Stimulated activated CD8-positive, alpha-beta memory T cell treated with anti-CD3 and anti-CD28 coated beads, Interleukin-4, amount 100 ng/mL, for 1 hour (primary cell): ENCODE measurements at places on chromosomes 11 and 22.

DNA sequence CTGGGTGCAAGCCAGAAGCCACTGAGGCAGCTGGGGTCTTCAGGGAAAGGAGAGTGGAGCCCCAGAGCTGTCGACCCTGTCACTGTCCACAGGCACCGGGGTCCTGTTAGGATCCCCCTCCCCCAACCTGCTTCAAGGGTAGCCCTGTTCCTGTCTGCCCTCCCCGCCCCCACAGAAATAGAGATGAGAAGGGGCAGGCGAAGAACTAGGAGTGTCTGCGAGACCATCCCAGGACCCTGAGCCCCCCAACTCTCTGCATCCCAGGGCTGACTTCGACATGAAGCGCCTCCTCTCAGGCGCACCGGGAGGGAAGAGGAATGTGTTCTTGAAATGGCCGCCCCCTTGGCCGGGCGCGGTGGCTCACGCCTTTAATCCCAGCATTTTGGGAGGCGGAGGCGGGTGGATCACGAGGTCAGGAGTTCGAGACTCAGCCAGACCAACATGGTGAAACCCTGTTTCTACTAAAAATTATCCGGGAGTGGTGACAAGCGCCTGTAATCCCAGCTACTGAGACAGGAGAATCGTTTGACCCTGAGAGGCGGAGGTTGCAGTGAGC, 607 bp upstream of the ZNF70 start:
- DNase-seq = no peak

DNA sequence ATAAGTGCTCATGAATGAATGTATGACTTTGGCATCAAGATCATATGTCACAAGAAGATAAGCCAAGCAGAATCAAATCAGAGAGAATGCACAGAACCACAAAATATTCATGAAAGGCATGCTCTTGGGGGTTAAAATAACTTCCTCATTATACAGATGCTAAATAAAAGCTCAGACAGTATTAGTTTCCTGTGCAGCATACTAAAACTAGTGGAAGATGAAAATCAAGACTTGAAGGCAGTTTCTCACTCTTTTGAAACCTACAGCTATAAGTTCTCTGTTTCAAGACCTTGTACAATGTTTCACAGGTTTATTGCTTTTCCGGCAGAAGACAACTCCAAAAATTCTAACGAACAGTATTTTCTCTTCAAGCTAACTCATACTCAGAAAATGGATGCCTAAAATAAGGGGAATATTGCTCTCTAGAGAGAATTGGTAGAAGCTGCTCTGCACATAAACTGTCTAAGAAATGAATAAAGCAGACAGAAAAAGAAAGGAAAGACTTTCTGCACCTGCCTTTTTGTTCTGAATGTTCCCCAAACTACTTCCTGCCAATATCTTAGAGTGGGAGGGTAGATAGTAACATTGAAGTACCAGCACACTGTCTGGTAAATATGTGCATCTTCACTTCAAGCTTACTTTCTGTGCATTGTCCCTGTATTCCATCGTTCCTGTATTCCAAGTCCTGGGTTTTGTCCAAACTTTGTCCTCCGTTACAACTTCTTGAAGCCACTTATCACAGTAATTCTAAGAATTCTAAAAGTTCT, 639.4 kb upstream of the FAT3 start:
- no peak for DNase-seq

- no peak for DNase-seq
Measured at GRCh38 chr11:58622344-58622743, at the start of gene CNTF. Gene CNTF, plus strand, starts transcription at chr11:58622665. Its CDS starts 88 bp downstream, at chr11:58622753.

DNA sequence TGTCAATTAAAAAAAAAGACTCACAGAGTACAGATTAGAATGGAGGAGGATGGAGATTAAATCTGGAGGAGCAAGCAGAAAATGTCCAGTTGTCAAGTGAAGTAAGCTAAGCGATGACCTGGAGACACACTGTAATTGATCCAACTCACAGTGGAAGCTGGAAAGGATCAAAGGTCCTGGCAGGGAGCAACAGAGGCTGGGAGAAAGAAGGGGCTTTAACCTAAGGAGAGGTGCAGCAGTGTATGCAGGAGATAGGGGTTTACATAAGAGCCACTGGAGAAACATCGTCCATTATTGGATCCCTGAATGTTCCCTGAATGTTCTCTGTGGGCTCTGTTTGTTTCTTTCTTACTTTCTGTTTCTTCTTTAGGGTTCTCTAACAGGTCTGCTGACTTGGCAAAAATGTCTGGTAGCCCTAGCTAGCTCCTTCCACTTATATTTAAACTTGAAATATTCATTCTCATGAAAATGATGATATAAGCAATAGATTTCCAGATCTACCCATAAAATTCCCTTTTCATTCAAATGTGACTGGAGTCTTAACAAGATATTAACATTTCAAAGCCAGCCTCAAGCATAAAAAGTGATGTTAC, 30.1 kb upstream of the CAT start:
- no peak for DNase-seq

- DNase-seq = no peak
Measured at GRCh38 chr22:32684148-32684821, 117.2 kb upstream of the TIMP3 start.

DNA sequence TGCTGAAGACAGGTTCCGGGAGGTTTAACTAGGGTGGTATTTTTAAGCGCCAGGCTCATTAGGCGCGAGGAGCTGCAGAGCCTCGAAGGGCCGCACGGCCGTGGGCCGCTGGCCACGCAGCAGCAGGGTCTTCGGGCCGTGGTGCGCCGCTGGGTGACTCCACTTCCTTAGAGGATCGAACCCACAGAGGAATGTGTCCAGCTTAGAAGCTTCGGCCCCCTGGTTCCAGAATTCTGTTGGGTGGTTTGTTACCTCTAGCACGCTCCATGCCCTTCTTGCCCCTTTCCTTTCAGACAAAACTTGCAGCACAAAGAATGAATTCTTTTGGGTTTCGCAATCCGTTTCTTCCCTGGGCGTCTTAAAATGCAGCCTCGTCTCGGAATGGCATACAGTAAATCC, 773 bp upstream of the PATL1 start:
- DNase-seq = peak; percentile 5

- DNase-seq = no peak
Measured at GRCh38 chr11:64069401-64070313, 33.9 kb downstream of the FLRT1 start.

GRCh38 chr11:13061294-13061990, 52.3 kb downstream of the RASSF10 start:
- DNase-seq = no peak

- no peak for DNase-seq
Measured at GRCh38 chr11:33867996-33868646, 23.8 kb downstream of the LMO2 start.

- DNase-seq = no peak
Measured at GRCh38 chr11:126915430-126915829, 85.1 kb downstream of the KIRREL3 start.

DNA sequence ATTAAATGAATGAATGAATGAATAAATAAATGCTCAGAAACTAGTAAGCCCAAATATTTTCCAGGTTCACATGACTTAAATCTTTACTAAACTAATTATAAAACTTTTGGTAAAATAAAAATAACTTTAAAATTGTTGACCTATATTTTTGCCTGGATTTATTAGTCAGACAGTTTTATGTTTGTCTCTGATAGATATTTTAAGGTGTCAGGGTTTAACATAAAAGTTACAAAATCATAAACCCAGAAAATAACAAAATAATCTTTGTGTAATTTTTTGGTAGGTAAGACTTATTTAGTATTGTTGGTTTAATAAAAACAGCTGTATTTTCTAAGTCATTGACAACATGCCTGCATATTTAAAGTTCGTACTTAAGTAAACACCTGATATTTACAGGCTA, 27.4 kb upstream of the HEPHL1 start:
- no peak for DNase-seq

GRCh38 chr11:48014917-48015316, 34.6 kb downstream of the PTPRJ start:
- DNase-seq = no peak

DNA sequence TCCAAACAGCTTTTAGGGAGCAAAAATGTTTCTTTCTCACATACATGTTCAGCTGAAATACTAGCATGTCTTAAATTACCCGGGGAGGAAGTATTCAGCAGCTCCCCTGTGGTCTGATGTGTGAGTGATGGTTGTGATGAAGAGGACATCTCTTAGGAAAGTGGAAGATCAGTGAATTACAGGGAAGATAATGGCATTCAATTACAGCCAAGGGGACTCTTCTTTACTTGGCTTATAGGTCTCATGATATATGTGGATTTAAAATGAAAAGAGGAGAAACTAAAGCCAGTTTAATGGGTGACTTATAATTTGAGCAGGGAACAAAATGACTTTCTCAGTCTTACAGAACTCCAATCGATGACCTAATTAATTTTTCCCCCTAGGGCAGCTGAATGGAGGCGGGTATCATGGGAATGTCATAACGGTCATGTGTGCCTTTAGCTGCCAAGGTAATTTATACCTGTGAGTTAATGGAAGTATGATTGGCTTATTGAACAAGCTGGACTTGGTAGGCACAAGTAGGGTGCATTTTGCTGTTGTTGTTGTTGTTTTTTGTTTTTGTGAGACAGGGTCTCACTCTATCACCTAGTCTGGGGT, 198.8 kb downstream of the HIPK3 start:
- DNase-seq = no peak

DNA sequence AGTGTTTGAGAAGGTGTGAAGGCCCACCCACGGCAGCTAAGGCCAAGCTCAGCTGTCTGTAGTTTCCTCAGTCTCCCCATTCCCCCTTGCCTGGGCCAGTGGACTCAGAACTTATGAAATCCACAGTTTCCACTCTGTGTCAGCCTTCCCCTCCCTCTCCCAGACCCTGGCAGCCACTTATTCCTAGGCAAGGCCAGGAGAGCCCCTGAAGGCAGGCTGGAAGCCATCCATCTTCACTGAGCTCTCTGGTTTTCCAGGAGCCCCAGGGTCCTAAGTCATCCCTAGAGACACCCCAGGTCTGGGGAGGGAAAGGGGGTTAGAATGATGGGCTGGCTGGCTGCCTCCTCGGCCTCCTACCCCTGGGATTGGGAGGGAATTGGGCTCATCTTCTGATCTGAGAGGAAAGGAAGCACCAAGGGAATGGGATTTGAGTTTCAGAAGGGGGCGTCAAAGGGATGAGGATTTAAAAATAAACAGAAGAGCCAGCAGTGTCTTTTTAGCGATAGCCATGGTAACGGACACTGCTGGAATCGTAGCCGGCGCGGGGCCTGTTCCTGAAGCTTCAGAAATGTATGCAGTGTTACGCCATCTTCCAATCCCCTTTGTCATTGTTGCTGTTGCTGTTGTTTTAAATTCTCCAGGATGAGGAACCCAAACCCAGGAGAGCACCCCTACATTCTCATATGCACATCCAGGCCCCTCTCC, 561.1 kb upstream of the CADM1 start:
- DNase-seq = no peak

GRCh38 chr11:8333811-8334401, 70.2 kb upstream of the LMO1 start:
- no peak for DNase-seq

DNA sequence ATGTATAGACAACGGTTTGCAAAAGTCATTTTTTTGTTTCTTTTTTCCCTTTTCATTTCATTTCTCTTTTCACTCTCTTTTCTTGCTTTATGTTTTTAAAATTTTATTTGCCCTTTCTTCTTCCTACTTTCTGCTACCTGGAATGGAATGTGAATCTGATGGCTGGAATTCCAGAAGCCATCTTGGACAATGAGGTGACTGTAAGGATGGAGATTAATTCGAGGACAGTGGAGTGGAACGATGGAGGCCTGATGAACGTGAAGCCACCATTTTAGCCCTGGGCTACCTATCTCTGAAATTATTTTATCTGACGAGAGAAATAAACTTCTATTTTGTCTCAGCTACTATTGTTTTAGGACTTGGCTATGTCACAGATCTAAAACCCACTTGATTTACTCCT, 2.8 kb upstream of the POLA2 start:
- no peak for DNase-seq

DNA sequence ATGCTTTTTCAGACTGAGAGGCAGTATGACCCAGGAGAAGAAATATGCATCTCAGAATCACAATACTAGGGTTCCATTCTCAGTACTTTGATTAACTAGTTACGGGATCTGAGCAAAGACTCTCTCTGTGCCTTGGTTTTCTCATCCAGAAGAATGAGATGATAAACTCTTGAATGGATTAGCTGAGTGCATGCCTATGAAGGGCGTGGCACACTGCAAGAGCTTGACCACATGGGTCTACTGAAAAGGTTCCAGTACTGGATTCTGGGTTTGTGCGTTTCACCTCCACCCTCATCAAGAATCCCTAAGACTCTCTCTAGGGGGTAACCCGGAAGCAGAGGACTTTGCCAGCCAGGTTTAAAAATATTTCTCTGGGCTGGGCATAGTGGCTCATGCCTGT, 25.6 kb downstream of the PGA5 start:
- no peak for DNase-seq

GRCh38 chr11:26865703-26866102, 128.2 kb upstream of the FIBIN start:
- no peak for DNase-seq

DNA sequence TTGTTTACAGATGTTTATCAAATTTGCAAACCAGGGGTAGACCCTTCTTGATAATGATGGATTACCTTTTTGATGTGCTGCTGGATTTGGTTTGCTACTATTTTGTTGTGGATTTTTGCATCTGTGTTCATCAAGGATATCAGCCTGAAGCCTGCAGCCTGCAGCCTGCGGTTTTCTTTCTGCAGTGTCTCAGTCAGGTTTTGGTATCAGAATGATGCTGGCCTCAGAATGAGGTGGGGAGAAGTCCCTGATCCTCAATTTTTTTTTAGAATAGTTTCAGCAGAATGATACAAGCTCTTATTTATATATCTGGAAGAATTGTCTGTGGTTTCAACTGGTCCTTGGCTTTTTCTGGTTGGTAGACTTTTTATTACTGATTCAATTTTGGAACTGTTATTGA, 19.7 kb upstream of the RAB38 start:
- DNase-seq = no peak

GRCh38 chr22:37051391-37052385, at the start of gene KCTD17:
Gene KCTD17, plus strand, starts transcription at chr22:37051742. Its CDS starts 19 bp downstream, at chr22:37051761.
- peak; percentile 50 for DNase-seq

GRCh38 chr22:41341990-41342389, 39.8 kb upstream of the TEF start:
- DNase-seq = no peak

DNA sequence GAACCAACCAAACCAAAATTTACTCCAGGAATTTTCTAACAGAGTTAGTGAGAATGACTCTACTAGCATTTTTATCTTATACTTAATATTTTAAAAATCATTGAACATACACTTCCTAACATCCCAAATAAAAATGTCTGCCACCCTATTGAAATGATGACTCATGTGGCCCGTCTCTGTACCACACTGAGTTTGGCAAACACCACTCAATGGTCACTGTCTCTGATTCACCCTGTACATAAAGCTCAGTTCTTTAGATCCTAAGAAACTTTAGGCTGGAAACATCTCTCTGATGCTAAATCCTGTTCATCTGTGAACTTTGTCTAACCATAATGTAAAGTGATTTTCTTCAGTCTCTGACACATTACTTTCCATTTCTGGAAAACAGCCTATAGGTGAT, 182.0 kb downstream of the CWF19L2 start:
- no peak for DNase-seq

- no peak for DNase-seq
Measured at GRCh38 chr11:20451568-20451967, 64.1 kb downstream of the PRMT3 start.

- no peak for DNase-seq
Measured at GRCh38 chr11:125772834-125773505, 5.7 kb downstream of the PATE2 start.
